ENCODE measurements at places on chromosomes 3 and 15.

DNA sequence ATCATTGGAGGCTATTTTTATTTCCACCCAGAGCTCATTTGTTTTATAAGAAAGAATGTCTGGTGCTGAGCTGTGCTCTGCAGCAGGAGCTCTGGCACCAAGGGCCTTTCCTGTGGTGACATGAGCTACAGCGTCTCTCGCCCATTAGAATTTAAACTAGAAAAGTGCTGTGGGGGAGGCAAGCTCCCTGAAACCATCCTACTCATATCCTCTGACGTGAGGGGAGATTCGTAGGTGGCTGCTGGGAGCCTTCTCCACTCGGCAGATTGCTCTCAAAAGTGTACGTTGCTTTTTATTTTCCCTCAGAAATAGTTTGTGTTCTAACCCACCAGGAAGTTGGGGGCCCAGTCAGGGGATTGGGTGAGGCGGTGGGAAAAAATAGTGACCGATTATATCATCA, 76.3 kb upstream of the ARHGEF3 start:
- DNase-seq = no peak

GRCh38 chr3:102979191-102979590, 544.4 kb downstream of the ZPLD1 start:
- DNase-seq = no peak

DNA sequence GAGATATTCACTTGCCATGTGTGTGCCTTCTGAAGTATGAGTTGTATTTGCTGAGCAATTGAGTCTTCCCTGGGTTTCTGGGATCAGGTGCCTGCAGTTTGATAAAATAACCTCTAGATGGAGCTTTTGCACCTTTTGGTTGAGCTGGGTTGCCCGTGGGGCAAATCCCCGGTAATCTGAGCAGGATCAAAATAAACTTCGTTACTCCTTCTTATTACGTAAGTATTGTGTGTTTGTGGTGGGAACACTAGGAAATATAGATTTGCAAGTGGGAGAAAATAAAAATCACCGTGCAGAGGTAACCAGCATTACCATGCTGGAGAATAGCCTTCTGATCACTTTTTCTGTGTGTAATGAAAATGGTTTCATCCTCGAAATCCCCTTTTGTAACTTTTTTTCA, 277.4 kb upstream of the NR2E3 start:
- peak; percentile 69 for DNase-seq

DNA sequence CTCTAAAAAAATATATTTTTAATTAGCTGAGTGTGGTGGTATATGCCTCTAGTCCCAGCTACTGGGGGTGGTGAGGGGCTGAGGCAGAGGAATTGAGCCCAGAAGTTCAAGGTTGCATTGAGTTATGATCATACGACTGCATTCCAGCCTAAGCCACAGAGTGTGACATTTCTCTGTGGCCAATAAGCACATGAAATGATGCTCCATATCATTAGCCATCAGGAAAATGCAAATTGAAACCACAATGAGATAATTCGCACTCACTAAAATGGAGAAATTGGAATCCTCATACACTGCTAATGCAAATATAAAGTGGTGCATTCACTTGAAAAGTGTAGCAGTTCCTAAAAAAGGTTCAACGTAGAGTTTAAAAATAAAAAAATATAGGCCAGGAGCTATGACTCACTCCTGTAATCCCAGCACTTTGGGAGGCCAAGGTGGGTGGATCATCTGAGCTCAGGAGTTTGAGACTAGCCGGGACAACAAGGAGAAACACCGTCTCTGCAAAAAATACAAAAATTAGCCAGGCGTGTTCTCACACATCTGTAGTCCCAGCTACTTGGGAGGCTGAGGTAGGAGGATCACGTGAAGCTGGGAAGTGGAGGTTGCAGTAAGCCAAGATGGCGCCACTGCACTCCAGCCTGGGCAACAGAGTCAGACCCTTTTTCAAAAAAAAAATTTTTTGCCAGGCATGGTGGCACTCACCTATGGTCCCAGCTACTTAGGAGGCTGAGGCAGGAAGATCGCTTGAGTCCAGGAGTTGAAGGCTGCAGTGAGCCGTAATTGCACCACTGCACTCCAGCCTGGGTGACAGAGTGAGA, 35.2 kb downstream of the IFT122 start:
- no peak for DNase-seq

GRCh38 chr3:172644258-172644657, 66.6 kb downstream of the NCEH1 start:
- no peak for DNase-seq

DNA sequence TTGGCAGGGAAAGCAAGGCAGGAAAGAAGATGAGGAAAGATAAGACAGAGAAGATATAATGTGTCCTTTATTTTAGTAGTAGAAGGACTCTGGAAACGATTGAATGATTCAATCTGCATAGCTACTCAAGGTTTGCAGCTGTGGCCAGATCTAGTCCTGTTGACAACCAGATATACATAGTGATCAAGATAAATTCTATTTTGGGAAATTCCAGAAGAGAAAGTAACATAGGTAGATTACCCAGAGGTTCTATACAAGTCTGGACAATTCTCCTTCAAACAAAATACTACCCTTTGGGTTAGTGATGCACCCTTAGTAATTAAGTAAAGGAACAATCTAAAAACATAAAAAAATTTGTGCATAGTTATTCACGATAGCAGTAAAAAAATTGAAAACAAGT, 9.4 kb downstream of the TERC start:
- peak; percentile 75 for DNase-seq

DNA sequence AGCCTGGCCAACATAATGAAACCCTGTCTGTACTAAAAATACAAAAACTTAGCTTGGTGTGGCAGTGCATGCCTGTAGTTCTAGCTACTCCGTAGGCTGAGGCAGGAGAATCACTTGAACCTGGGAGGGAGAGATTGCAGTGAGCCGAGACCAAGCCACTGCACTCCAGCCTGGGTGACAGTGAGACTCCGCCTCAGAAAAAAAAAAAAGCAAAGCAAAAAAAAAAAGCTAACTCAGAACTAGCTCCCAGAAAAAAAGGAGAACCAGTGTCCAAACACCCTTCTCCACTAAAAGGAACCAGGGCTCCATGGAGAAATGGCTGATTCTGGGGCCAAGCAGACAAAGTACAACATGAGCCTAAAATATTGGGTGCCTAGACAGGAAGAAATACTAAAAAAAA, 16.7 kb upstream of the CRTC3 start:
- DNase-seq = no peak

DNA sequence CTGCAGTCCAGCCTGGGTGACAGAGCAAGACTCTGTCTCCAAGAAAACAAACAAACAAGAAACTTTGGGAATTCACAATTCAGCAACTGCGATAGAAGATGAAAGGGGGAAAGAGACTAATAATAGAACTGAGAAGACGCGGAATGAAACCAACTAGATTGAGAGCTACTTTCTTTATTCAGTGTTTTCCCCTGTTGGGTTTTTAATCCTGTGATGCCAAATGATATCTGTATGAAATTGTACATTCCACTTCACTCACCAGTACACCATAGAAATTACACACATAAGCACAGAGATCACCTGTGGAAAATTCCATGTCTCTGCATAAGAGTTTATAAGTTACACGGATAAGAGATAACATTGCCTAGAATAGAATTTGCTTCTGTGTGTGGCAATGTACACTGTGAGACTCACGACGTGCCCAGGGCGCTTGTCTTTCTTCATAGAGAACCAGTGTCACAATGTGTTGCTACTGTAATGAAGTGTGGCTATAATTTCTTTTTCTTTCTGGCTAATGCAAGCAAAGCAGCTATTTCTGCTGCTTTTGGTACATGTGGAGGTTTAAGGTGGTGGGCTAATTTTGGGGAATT, 17.7 kb upstream of the CHST2 start:
- DNase-seq = no peak

DNA sequence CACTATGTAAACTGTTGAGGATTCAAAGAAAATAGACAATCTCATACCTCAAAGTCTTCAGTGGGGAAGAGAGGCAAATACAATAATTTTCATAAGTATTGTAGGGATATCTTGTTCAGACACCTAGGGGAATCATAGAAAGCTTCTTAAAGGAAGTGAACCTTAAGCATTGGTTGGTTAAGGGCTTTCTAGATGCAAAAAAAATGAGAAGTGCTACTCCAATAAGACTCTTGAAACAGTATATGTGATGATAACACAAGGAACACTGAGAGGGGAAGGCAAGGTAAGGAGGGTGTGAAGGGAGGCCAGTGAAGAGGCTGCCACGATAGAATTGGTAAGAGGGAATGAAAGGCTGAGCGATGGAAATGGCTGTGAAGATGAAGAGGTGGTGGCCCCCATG, 104.1 kb downstream of the TPRG1 start:
- DNase-seq = no peak

DNA sequence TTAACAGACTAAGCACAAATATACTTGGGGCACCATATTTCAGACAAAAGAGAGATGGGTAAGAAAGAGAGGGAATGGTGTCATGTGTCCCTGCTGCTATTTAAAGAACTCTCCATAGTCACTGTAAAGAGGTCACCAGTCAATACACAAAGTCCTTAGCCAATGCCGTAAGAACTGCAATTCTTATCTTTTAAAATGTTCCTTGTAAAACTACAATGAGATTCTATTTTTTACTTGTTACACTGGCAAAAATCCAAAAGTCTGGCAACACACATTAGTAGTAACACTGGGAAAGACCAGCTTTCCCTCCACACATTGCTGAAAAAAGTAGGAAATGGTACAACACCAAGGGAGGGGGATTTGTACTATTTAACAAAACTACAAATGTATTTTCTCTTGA, 189.4 kb downstream of the TBC1D5 start:
- DNase-seq = no peak

Data from epithelial cell of esophagus (primary cell).